HuH-7.5 (cell line): ENCODE measurements at places on chromosomes 2 and 18.

- DNase-seq: peak; percentile 3
Measured at GRCh38 chr2:209773377-209773776, 1.7 kb downstream of the UNC80 start.

- no peak for DNase-seq
Measured at GRCh38 chr18:54604211-54604610, 13.2 kb downstream of the DYNAP start.

- DNase-seq: no peak
Measured at GRCh38 chr2:172119089-172119488, 16.4 kb upstream of the DLX2 start.

DNA sequence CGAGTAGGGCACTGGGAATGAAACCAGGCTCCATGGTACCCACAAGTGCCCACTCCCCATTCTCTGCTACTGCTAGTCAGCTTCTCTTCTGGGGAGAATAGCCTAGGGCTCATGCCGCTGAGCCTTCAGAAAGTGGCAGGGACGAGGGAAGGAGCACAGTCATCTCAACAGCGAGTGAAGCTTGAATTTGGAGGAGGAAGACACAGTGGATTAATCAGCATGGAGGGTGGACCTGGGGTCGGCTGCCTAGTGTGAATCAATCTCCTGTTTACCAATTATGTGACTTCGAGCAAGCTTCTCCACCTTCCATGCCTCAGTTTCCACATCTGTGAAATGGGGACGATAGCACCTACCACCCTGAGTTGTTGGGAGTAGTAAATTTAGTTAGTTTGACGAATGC, 157.0 kb downstream of the SEPTIN10 start:
- DNase-seq: no peak

DNA sequence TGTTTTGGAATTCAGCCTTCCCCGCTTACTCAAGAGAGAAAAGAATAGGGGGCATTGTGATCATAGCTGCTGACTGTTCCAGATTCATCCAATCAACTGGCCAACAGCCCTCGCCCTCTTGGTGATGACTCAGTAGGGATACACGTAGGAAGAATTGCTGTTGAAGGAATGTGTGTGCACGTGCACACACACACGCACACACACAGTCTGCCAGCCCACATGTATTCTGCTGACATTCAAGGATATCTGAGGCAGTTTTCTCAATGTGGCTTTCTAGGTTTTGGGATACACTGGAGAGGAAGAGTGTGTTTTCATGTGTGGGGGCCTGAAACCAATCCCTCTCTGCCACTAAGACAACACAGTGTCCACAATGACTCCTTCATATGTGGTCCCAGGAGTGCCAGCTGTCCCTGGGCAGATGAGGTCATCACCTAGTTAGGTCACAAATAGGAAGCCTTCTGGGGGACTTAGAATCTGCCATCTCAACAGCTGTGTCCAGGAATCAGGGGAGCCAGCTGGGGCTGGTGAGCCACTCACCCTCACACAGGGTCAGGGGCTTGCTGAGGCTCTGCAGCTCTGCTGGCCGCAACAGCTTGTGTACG, 352.6 kb downstream of the SS18 start:
- no peak for DNase-seq

GRCh38 chr2:80302314-80303005, 2.1 kb downstream of the LRRTM1 start:
- no peak for DNase-seq

GRCh38 chr18:41936471-41937134, 18.4 kb upstream of the PIK3C3 start:
- no peak for DNase-seq

DNA sequence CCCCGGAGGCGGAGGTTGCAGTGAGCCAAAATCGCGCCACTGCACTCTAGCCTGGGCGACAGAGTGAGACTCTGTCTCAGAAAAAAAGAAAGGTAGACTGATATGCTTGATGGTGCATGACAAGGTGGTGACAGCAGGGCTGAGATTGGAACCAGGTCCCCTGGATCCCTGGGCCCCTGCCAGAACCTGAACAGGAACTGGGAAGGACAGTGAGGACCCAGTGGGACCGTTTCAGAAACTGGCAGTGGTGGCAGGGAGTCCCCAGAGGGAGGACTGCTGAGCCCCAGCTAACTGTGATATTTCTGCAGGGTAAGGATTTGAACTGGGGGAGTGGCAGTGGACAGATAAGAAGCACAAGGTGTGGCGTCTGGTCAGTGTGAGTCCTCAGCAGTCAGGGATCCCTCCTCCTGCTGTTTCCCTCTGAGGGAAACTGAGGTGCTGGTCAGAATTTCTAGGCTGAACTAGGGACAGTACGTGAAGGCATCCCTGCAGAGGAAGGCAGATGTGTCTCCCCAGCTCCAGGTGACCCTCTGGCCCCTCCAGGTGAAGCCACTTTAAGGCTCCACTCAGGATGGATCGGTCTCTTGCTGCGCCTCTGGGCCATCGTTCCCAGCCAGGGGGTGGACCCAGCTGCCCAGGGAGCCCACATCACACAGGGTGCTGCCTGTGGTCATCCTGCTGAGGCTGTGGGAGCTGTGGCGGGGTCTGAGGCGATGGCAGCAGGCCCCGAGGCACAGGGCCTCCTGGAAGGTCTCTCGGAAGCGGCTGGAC, 5.6 kb downstream of the NMUR1 start:
- no peak for DNase-seq

GRCh38 chr2:58539973-58540372, 298.8 kb upstream of the FANCL start:
- no peak for DNase-seq

- no peak for DNase-seq
Measured at GRCh38 chr2:225630824-225631533, 231.5 kb downstream of the NYAP2 start.

- no peak for DNase-seq
Measured at GRCh38 chr18:5449858-5450509, 93.8 kb downstream of the EPB41L3 start.

DNA sequence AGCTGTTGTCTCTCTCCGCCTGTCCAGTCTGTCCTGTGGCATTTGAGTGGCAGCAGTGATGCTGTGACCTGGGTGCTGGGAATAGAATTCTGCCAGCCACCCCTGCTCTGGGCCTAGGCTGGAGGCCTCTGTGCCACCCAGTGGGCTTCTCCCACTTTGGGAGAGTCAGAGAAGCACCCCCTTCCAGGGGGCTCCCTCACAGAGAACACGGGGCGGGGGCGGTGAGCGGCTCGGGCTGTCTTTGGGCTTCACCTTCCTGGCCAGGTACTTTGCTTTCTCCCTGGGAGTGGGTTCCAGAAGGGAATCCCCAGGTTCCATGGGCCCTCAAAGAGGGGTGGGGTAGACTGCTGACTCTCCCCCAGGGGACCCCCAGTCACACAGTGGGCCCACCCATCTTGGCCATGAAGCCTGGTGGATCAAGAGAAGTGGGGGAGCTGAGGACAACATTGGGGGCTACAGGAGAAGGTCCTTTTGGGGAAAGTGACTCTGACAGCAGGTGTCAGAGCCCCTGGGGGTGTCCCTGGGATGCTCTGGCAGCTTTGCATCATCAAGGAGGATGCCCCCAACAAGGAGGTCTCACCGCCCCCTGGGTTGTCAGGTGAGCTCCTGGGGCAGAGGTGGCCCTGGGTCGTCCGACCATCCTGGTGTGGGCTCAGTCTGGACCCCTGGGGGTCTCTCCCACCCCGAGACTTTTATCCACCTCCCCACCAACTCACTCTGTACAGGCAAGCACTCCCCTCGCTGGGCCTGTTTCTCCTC, 18.8 kb upstream of the BOK start:
- DNase-seq: no peak

- DNase-seq: no peak
Measured at GRCh38 chr2:70458661-70459060, 95.0 kb downstream of the TGFA start.

GRCh38 chr2:135424849-135425248, 106.2 kb downstream of the ZRANB3 start:
- DNase-seq: no peak

GRCh38 chr2:105576440-105577241, 168.1 kb upstream of the NCK2 start:
- DNase-seq: peak; percentile 20
